ENCODE measurements at places on chromosomes 6 and 20.
A peak's percentile ranks its signal among the peaks of the same experiment; 100 is the strongest.

GRCh38 chr20:4840801-4841200 is 119.1 kb downstream of the PRND start:
- H3K27ac ChIP-seq: no peak overlapping the region
- no peaks in the 10 kb centered on the region for H3K27me3 ChIP-seq
- peaks cover 2% of the 10 kb centered on the region for H3K36me3 ChIP-seq
- DNase-seq: no peak

- H3K4me3 ChIP-seq: no peak overlapping the region
- DNase-seq: no peak
- H3K27ac ChIP-seq: no peak overlapping the region
- no peaks in the 10 kb centered on the region for H3K36me3 ChIP-seq
These were observed 44.7 kb downstream of the RREB1 start for GRCh38 chr6:7152462-7152861.

GRCh38 chr6:16759181-16759645 is 2.0 kb downstream of the ATXN1 start:
- H3K36me3 ChIP-seq: no peaks in the 10 kb centered on the region
- peak overlapping the region; percentile 93 for H3K4me3 ChIP-seq
- H3K27ac ChIP-seq: no peak overlapping the region
- H3K4me1 ChIP-seq: peaks cover 4% of the 10 kb centered on the region
- DNase-seq: no peak
- H3K27me3 ChIP-seq: no peaks in the 10 kb centered on the region

DNA sequence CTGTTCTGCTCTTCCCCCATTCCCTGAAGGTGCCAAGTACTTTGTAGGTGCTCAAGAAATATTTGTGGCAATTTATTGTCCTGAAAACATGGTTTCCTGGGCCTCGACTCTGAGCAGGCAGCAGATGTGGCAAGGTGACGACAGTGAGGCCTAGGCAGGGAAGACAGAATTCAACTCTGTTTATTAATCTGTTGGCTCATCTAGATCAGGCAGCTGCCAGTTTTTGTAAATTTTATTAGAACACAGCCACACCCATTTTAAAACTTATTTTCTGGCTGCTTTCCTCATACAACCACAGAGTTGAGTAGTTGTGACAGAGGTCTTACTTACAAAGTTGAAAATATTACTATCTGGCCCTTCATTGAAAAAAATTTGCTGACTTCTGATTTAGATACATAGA is 24.5 kb downstream of the MAPK14 start:
- peaks cover 4% of the 10 kb centered on the region for H3K4me1 ChIP-seq
- H3K27me3 ChIP-seq: no peaks in the 10 kb centered on the region
- no peak overlapping the region for H3K4me3 ChIP-seq
- H3K27ac ChIP-seq: no peak overlapping the region

GRCh38 chr20:54555150-54555549 is 79.8 kb downstream of the DOK5 start:
- no peaks in the 10 kb centered on the region for H3K36me3 ChIP-seq
- no peak overlapping the region for H3K4me3 ChIP-seq
- no peaks in the 10 kb centered on the region for H3K27me3 ChIP-seq
- H3K27ac ChIP-seq: no peak overlapping the region
- no peaks in the 10 kb centered on the region for H3K4me1 ChIP-seq
- DNase-seq: no peak

DNA sequence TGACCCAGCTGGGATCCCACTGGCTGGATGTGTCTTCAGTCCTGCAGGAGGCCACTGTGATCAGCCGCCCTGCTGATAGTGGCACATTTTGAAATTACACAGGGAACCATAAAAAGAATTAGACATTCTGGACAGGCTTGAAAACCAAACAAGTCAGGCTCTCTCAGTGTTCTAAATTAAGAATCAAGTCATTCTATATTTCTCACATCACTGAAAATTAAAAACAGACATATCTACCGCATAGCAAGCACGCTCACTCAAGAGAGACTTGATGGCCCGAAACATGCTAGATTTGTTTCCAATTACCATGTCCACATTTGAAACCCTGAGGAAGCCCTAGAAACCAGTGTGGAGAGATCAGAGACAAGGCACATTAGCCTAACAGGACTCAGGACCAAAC is 57.7 kb downstream of the NFATC2 start:
- no peaks in the 10 kb centered on the region for H3K27me3 ChIP-seq
- H3K4me1 ChIP-seq: no peaks in the 10 kb centered on the region
- no peak overlapping the region for H3K4me3 ChIP-seq
- H3K36me3 ChIP-seq: no peaks in the 10 kb centered on the region
- no peak overlapping the region for H3K27ac ChIP-seq
- DNase-seq: no peak

DNA sequence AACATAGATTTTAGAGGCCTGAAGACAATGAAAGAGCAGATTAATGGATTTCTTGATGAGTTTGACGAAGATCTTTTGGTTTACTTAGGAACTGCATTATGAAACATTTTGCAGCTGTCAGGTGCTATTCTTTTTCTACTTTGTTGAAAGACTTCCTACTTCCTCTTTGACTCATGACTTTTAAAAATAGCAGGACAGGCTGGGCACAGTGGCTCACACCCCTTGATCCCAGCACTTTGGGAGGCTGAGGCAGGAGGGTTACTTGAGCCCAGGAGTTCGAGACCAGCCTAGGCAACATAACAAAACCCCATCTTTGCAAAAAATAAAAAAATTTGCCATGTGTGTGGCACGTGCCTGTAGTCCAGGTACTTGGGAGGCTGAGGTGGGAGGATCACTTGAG is 52.0 kb downstream of the ITCH start:
- H3K4me3 ChIP-seq: no peak overlapping the region
- no peak for DNase-seq
- no peaks in the 10 kb centered on the region for H3K36me3 ChIP-seq
- H3K4me1 ChIP-seq: no peaks in the 10 kb centered on the region

- H3K4me1 ChIP-seq: no peaks in the 10 kb centered on the region
- H3K36me3 ChIP-seq: no peaks in the 10 kb centered on the region
- no peak overlapping the region for H3K27ac ChIP-seq
- no peak overlapping the region for H3K4me3 ChIP-seq
- no peaks in the 10 kb centered on the region for H3K27me3 ChIP-seq
These were observed 110.2 kb downstream of the TBXT start for GRCh38 chr6:166057431-166057830.

DNA sequence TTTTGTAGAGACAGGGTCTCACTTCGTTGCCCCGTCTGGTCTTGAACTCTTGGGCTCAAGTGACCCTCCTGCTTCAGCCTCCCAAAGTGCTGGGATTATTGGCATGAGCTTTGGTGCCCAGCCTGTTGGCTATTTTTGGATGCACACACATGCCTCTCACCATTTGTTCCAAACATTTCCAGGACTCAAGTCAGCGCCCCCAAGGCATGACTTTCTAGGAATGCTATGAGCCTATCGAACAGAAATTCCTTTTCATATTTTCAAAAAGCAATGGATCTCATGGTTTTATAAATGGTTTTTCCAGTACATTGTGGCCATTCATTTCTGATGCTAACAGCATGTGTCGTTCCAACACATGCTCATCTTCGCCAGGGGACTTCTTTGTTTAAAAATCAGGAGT is 119.3 kb upstream of the NAA20 start:
- no peak for DNase-seq
- H3K4me1 ChIP-seq: peaks cover 4% of the 10 kb centered on the region
- no peak overlapping the region for H3K4me3 ChIP-seq
- H3K27me3 ChIP-seq: no peaks in the 10 kb centered on the region
- no peak overlapping the region for H3K27ac ChIP-seq

DNA sequence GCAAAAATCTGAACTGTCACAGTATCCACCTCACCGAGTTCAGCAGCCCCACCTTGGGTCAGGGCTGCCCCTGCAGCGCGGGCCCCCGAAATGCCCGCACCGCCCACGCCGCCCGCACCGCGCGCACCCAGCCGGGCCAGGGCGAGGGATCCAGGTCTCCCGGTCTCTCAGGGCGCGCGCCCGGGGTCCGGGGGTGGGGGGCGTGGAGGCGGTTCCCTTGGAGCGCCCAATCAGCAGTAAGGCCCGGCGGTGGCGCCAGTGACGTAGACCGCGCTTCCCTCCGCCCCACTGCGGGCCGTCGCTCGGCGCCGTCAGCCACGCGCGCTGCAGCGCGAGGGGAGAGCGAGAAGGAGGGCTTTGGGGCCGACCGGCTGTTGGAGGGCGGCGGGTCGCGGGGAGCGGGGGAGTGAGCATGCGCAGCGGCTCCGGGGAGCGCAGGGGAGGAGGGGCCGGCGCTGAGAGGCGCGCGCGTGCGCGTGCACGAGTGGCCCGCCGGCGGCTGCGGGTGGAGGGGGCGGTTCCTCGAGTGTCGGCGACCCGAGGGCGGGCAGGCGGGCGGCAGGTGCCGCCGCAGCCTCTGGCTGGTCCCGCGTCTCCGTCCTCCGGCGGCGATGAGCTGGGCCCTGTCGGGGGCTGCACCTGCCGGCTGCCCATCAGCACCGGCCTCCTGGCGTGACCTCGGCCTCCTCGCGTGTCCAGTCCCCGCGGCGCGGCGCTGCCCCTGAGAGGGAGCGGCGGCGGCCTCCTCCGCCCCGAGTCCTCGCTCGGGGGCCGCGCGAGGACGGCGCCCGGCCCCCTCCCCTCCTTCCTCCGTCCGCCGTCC is at the start of gene TMEM170B:
Gene TMEM170B (plus strand): TSS at position 521 of the 823 bp plus-strand sequence. CDS start 529 bp downstream, outside the sequence.
- H3K27me3 ChIP-seq: no peaks in the 10 kb centered on the region
- peak within 1 kb of the TSS; percentile 81 for H3K4me3 ChIP-seq
- peak within 1 kb of the TSS; percentile 62 for H3K27ac ChIP-seq
- peak; percentile 97 for DNase-seq
- H3K4me1 ChIP-seq: no peaks in the 10 kb centered on the region
- H3K36me3 ChIP-seq: no peaks in the 10 kb centered on the region

- no peak for DNase-seq
- no peak overlapping the region for H3K4me3 ChIP-seq
These were observed 40.9 kb downstream of the CDKAL1 start for GRCh38 chr6:20575125-20575524.

DNA sequence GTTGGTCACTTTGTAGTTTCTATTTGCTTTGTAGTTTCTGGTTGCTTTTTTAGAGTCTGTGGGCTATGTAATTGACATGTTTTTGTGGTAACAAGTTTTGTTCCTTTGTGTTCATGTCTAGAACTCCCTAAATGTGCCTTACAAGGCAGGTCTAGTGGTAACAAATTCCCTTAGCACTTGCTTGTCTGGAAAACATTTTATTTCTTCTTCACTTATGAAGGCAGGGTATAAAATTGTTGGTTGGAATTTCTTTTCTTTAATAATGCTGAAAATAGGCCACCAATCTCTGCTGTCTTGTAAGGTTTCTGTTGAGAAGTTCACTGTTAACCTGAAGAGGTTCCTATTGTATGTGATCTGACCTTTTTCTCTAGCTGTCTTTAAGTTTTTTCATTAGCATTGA is 383.6 kb downstream of the EPHA7 start:
- H3K4me3 ChIP-seq: no peak overlapping the region
- no peak overlapping the region for H3K27ac ChIP-seq
- no peaks in the 10 kb centered on the region for H3K27me3 ChIP-seq
- no peak for DNase-seq
- H3K4me1 ChIP-seq: no peaks in the 10 kb centered on the region

GRCh38 chr6:7127680-7128079 is 19.9 kb downstream of the RREB1 start:
- no peaks in the 10 kb centered on the region for H3K36me3 ChIP-seq
- no peak overlapping the region for H3K27ac ChIP-seq
- no peak for DNase-seq
- no peaks in the 10 kb centered on the region for H3K27me3 ChIP-seq
- H3K4me1 ChIP-seq: peaks cover 5% of the 10 kb centered on the region
- H3K4me3 ChIP-seq: no peak overlapping the region

GRCh38 chr6:54291146-54291545 is 17.1 kb upstream of the TINAG start:
- H3K27me3 ChIP-seq: no peaks in the 10 kb centered on the region
- H3K27ac ChIP-seq: no peak overlapping the region
- DNase-seq: no peak
- H3K4me3 ChIP-seq: no peak overlapping the region
- no peaks in the 10 kb centered on the region for H3K36me3 ChIP-seq

GRCh38 chr20:52958211-52958610 is 13.9 kb upstream of the TSHZ2 start:
- no peaks in the 10 kb centered on the region for H3K4me1 ChIP-seq
- H3K27me3 ChIP-seq: no peaks in the 10 kb centered on the region
- H3K4me3 ChIP-seq: no peak overlapping the region
- DNase-seq: no peak
- no peak overlapping the region for H3K27ac ChIP-seq
- no peaks in the 10 kb centered on the region for H3K36me3 ChIP-seq

DNA sequence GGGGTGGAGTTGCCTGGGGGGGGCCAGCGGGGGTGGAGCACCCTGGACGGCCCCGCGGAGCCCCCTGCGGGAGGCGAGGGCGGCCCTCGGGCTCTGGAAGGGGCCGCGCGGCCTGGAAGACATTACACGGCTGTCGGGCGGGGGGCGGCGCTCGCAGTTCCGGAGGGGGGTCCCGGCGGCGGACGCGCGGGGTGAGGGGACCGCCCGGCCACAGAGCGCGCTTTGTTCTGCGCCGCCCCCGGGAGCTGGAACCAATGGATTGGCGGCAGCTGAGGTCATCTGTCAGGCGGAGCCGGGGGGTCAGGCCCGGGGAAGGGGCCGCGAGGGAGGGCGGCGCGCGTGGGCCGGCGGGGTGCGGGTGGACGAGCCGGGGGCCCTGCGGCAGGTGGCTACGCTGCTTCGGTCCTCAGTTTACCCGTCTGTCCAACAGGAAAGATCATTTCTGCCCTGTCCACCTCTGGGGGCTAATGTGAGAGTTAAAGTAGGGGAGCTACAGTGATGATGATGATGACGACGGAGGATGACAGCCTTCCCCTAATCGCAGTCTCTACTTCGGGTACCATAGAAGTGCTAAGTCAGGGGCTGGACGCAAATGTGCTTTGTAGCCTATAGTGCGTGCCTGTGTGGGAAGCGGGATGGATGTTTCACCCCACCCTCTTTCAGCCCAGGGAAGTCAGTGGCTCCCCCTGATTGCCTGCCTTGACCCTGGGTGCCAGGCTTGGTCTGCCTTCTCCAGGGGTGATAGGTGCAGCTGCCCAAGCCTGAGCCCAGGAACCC is 10.4 kb downstream of the SRXN1 start:
- peak; percentile 36 for DNase-seq
- H3K4me3 ChIP-seq: no peak overlapping the region
- H3K4me1 ChIP-seq: no peaks in the 10 kb centered on the region
- peaks cover 2% of the 10 kb centered on the region for H3K36me3 ChIP-seq
- H3K27me3 ChIP-seq: no peaks in the 10 kb centered on the region
- no peak overlapping the region for H3K27ac ChIP-seq

DNA sequence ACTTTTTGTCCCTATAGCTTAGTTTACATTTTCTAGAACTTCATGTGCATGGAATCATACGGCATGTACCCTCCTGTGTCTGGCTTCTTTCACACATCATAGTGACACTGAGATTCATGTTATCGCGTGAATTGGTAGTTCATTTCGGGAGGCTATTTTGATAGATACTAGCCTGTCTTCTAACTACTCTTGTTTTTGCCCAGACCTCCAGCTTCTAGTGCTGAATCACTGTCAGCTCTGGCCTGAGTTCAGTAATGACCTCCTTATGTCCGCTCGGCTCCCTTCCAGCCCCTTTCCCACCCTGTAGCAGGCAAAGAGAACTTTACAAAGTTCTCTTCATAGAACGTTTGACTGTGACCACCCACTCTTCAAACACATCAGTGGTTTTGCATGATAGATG is 14.1 kb downstream of the MYBL2 start:
- no peaks in the 10 kb centered on the region for H3K27me3 ChIP-seq
- DNase-seq: no peak
- H3K4me1 ChIP-seq: no peaks in the 10 kb centered on the region
- H3K4me3 ChIP-seq: no peak overlapping the region
